Natural killer cell (primary cell): ENCODE measurements at places on chromosomes 5 and 9.

DNA sequence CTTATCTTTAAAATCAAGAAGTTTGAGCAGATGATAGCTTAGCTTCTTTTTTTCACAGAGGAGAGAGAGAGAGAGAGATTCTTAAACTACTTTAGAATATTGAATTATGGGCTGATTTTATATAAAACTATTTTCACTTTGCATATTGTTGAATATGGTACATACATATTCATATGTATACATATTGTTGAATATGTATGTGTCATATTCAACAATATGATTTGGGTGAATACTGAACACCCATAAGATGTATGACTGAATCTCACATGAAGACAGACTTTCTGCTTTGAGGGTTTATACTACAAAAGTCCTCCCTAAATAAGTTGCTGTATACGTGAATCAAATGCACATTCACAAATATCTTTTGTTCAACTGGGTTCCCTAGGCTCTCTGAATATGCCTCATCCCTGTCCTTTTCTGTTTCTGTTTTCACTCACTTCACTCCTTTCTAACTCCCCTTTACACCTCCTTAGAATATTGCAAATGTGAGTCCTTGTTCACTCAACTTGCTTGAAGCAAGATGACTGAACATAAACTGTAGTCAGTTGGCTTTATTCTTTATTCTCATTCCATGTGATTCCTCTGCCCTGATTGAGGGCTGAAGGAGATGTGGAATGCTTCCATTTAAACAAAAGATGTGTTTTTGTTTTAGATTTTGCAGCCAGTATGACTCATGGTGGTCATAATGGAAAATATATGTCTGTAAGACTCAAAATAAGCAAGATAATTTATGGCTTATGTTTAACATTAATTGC, 225.4 kb upstream of the DAB2 start:
- no peak for DNase-seq

DNA sequence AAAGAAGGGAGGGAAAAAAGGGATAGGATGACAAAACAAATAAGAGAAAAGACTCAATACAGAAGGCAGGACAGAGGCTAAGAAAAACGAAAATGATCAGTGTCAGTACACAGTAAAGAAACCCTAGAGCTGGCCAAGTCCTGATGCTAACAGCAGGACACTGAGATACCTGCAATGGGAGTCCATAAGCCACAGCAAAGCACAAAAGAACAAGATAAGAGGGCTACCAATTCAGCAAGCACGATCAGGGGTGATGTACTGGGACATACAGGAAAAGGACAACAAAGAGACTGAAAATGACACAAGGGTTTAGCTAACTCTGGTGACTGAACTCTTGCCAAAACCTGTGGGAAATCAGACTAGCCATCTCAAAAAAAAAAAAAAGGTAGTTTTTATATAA, 1072.6 kb upstream of the COX7C start:
- no peak for DNase-seq

- no peak for DNase-seq
These were observed 151.6 kb downstream of the MACIR start for GRCh38 chr5:103410172-103410571.

DNA sequence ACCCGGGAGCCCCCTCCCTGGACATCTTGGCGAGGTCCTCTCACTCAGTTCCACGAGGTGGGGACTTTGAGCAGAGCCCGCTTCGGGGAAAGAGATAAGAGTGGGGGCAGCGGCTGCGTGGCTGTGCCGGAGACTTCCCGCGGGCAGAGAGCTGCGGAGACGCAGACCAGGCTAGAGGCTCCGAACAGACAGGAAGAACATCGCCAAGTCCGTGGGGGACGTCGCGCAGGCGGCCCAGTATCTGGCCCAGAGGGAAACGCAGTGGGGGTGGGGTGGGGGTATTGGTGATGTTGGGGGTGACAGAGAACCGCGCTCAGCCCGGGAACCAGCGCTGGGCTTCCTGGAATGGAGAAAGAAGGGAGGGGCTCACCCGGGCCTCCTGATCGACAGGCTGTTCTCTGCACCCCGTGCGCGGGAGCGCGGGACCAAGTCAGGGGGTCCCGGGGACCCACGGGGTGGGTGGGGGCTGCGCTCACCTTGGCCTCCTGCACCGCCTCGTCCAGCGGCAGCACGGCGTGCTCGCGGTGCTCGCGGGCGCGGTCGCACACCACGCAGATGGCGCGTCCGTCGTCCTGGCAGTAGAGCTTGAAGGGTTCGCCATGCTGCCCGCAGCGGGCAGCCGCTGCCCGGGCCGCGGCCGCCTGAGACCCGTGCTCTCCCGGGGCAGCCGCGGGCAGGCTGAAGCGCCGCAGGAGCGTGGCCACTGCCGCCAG, 727 bp downstream of the TRIM7 start:
- no peak for DNase-seq

DNA sequence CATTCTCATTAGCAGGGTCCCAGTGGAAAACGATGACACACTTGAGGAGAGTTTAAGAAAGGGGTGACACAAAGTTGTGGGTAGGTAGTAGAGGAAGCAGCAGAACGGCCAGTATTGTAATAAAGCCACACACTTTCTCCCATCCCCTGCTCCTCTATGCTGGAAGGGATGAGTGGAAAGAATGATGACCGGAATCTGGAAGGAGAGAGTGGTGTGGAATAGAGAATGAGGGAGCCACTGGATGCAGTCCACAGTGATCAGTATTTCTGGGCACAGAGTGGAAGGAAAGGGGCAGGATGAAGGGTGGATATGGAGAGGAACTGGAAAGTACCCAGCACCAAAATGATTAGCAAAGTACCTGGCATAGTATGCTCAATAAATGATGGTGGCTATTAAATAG, 133.8 kb upstream of the DAB2 start:
- no peak for DNase-seq

DNA sequence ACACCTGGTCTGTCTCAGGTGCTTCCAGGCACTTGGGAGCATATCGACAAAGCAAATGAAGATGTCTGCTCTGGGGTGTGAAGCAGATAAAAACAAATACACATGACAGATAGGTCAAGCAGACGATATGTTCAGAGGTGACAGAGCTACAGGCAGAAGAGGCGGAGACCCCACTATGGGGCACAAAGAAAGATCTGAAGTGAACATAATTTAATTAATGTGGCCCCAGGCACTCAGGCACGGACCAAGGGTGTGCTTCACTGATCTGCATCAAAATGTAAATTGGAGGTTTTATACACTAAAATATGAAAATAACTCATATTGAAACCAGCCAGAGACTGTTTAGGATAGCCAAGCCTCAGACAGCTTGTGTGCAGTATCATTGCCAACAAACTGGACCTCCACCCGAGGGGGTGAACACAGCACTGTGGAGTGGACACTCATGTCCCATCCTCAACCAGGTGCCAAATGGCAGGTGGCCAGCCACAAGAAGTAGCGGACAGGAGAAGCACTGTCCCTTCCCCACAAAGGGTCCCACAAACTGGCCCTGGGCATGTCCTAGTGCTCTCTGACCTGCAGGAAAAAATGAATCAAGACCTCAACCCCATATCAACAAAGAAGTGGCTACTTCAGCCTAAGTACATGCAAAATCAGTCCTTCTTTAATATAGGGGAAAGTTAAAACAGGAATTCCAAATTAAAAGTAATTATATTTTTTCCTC, 29.2 kb downstream of the ROR2 start:
- no peak for DNase-seq

GRCh38 chr5:124114911-124115310, 602.9 kb downstream of the CSNK1G3 start:
- DNase-seq: no peak

DNA sequence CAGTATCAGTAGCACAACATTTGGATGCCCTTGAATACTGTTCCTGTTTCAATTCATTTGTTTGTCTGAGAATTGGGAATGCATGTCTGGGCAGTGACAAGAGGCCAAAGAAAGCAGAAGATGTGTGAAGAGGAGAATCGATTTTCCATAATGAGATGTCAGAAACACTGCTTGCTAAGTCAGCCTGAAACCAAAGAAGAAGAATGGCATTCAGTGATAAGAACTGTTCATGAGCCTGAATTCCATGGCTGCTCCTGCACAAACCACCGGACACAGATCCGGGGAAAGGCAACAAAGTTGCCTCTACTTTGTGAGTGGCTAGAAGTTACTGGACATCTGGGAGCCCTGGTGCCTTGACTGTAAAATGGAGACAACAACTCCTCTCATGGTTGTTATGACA, 207.2 kb upstream of the RASEF start:
- no peak for DNase-seq

DNA sequence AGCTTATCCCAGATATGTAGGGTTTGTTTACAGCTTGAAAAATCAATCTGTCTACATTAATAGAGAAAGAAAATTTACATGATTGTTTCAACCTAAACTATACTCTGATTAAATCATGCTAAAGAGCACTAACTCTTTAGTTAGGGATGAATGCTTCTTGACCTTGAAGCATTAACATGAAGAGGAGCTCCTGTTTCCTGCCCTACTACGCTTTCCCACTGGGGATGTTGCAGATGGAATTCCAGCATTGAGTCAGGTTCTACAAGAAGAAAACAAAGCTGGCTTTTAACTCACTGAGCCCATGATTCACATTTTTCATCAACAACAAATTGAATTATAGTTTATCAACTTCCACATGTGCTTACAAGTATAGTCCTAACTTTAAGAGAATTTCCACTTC, 471.3 kb downstream of the TMEM232 start:
- DNase-seq: no peak
